ENCODE measurements at places on chromosomes 2 and 18.

DNA sequence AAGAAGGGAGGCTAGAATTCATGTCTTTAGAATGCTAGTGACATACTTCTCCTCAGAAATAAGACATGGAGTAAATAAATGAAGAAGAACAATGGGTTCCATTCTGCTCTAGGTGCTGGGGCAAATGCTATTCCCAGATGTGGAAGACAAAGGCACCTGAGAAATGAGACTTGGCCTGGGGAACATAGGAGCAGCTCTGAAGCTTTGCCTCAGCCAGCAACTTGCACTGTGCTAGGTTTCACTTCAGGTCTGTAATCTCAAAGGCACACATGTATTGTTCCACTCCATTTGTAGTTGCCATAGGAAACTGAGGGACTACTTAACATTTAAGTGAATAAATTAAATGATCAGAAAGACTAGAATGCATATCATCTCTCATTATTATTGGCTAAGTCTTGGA, 538.9 kb upstream of the REG3G start:
- DNase-seq, result no peak

- DNase-seq, result peak; percentile 53
Measured at GRCh38 chr2:20326163-20326780, 24.4 kb downstream of the PUM2 start.

GRCh38 chr2:55169915-55170314, 62.2 kb downstream of the CLHC1 start:
- no peak for DNase-seq

- no peak for DNase-seq
Measured at GRCh38 chr2:67713376-67713775, 316.2 kb downstream of the ETAA1 start.

GRCh38 chr2:61853086-61853846, 594 bp downstream of the FAM161A start:
- DNase-seq, result no peak

DNA sequence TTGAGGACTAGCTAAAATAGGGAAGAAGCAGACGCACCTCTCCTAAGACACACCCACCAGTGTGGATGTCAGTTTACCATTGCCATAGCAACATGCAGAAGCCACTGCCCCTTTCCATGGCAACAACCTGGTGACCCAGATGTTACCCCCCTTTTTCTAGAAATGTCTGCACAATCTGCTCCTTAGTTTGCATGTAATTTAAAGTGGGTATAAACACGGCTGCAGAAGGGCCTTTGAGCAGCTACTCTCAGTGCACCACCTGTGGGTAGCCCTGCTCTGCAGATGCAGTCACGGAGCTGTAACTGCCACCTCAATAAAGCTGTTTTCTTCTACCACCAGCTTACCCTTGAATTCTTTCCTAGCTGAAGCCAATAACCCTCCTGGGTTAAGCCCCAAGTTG, 87.1 kb downstream of the FBXO15 start:
- DNase-seq, result no peak

DNA sequence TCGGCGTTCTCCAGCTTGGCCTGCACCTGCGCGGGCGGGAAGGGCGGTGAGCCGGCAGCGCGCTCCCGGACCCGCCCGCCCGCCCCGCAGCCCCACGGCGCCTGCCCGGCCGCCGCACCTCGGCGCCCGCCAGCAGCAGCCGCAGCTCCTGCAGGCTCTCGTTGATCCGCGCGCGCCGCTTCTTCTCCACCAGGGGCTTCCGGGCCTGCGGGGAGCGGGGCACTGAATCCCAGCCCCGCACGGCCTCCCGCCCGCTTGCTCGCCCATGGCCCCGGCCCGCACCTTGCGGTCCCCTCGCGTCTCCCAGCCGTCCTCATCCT, 335 bp downstream of the HES6 start:
- DNase-seq, result no peak

Data from fibroblast of skin of right biceps (primary cell).